NCI-H446 (cell line): ENCODE measurements at places on chromosomes 12 and 14.

DNA sequence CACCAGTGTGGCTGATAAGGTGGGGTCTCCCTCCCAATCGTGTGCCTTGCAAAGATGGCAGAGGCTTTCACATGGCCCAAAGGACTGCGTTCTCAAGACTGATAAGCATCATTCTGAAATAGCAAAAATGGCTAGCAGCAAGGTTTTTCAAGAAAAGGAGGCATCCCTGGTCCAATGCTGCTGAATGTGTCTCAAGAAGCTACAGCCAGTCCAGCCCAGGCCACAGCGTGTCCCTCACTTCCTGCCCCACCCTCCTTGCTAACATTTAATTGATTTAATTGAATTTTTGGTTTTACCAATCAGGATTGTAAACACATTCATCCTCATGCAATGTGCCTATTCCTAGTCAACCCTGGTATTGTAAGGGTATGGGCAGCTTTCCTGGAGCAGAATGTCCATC lies 55.9 kb downstream of the C14orf132 start:
- no peak for DNase-seq

- no peak for DNase-seq
These were observed 5.5 kb upstream of the RNASE10 start for GRCh38 chr14:20499881-20500280.

DNA sequence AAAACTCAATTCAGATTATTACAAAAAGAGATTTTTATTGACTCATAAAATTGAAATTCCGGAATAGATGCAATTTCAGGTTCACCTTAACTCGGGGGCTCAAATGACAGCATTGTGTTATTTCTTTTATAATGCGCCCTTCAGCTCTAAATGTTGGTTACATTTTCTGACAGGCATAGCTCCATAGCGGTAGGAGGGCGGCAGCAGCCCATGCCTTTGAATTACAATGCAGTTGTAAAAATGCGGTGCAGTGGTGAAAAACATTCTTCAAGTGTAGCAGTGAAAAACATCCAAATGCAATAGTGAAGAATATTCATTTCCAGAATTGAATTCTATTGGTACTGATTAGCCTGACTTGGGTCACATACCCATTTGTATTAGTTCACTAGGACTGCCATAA lies 215.3 kb upstream of the PKP2 start:
- DNase-seq, result no peak

DNA sequence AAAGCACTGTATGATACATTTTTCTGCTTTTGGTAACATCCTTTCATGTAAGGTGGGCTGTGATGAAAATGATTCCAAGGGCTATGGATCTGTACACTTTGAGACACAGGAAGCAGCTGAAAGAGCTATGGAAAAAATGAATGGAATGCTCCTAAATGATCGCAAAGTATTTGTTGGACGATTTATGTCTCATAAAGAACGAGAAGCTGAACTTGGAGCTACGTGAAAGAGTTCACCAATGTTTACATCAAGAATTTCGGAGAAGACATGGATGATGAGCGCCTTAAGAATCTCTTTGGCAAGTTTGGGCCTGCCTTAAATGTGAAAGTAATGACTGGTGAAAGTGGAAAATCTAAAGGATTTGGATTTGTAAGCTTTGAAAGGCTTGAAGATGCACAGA lies 22.1 kb upstream of the SRGAP1 start:
- no peak for DNase-seq
